ENCODE measurements at places on chromosomes 2 and 18.

DNA sequence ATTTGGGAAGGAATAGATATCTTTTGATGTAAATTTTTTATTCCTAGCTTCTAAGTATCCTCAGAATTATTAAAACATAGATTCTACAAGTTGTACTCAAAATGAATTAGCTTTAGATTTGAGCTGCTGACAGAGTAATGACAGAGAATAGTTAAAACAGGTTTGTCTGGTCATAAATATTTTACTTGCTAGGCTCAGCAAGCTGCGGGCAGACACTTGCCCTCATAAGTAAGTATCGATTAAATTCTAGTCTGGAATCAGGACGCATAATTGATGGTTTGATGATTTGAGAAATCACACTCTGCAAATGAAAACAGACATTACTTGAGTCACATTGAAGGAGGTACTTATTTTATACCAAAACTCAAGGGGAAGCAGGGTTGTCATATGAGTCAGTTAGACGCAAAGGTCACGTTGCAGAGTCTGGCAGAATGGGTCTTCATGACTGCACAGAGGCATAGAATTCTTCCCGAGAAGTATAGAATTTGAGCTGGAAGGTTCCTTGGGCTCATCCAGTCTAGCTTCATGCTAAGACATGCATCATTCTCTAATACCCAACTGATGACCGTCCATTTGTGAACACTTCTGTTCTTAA is 27.5 kb downstream of the ARL4C start:
- DNase-seq: no peak

DNA sequence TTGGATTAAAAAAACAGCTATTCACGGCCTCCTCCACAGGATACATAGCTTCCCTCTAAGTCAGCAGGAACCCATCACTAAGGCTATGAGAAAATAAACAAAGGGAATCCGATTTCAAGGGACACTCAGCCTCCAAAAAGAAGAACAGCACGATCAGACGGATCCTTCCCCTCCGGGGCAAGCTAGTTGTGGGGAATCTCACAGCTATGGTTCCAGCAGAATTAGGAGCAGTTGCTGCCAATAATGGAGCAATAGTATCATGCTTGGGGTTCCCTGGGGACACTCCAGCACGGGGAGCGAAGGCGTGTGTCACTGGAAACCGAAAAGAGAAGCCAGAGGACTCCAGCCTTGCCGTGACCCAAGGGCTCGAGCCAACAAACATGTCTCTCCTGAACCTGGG is 163.1 kb downstream of the TTC32 start:
- DNase-seq: peak; percentile 84

DNA sequence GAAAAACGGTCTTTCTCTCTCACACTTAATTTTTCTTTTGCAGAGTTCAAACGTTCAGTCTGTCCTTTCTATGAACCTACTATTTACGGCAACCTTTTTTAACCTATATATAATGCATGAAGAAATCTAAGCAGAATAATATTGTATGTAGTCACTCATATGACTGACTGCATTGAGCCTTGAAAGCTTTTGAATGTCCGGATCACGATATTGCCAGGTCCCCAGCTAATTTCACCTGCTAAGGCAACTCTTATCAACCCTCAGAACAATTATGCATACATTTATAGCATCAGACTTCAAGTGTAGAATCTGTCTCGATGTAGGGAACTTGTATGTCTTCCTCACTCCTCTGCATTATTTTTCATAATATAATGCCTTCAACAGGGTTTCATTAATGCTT is 1083.8 kb upstream of the KLHL29 start:
- DNase-seq: no peak

DNA sequence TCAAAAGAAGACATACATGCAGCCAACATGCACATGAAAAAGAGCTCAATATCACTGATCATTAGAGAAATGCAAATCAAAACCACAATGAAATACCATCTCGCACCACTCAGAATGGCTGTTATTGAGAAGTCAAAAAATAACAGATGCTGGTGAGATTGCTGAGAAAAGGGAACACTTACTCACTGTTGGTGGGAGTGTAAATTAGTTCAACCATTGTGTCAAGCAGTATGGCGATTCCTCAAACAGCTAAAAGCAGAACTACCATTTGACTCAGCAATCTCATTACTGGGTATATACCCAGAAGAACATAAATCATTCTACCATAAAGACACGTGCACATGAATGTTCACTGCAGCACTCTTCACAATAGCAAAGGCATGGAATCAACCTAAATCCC is 95.5 kb upstream of the XIRP2 start:
- DNase-seq: no peak
